IPS DF 6.9 (cell line): ENCODE measurements at places on chromosomes 16 and 17.

GRCh38 chr16:81543571-81543970 is 99.0 kb downstream of the CMIP start:
- no peak for DNase-seq

GRCh38 chr16:7272567-7273158 is 60.0 kb upstream of the RBFOX1 start:
- DNase-seq, result no peak

DNA sequence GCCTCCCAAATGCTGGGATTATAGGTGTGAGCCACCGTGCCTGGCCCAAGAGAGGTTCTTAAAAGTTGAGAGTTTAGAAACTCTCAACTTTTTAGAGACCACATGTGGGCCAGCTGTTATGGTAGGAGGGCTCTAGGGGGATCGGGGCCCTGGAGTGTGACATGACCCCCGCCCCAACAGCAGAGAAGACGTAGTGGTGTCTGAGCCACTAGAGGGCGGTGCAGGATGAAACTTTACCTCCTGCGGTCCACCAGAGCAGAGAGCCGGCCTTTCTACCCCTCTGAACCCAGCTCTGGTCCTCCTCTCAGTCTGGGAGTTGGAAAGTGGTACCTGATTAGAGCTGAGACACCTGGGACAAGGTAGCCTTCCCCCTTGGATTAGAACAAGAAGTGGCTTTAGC is 7.4 kb downstream of the CDK5RAP3 start:
- no peak for DNase-seq

GRCh38 chr16:85350973-85351372 is 238.7 kb upstream of the CIBAR2 start:
- no peak for DNase-seq

DNA sequence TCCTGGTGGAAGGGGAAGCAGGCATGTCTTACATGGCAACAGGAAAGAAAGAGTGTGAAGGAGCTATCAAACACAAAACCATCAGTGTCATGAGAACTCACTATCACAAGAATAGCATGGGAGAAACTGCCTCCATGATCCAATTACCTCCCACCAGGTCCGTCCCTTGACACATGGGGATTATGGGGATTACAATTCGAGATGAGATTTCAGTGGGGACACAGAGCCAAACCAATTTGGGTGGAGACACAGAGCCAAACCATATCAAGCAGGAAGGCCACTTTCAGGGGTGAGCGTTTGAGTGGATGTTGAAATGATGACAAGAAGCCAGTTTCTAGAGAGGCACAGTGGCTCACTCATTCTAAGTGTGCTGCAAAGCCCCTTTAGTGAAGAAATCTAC is 143.8 kb downstream of the CPPED1 start:
- no peak for DNase-seq

DNA sequence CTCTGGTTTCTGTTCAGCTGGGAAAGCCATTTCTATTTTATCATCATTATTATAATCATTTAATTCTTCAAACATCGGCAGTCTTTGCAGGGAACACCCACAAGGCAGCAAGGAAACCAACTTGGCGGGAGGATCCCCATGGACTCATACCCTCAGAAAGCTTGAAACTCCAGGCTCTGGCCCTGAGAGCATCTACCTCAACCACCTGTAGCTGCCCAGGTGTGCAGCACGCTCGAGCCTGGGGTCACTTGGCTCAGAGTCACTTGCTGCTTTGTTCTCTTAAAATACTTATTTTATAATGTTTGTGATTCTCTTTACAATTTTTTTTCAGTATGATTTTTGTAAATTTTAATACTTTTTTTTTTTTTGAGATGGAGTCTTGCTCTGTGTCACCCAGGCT is 6.8 kb upstream of the ZNF423 start:
- DNase-seq, result no peak

GRCh38 chr17:81339534-81340296 is 44.6 kb upstream of the SLC38A10 start:
- no peak for DNase-seq

GRCh38 chr16:50172195-50172922 is 19.3 kb downstream of the TENT4B start:
- no peak for DNase-seq

DNA sequence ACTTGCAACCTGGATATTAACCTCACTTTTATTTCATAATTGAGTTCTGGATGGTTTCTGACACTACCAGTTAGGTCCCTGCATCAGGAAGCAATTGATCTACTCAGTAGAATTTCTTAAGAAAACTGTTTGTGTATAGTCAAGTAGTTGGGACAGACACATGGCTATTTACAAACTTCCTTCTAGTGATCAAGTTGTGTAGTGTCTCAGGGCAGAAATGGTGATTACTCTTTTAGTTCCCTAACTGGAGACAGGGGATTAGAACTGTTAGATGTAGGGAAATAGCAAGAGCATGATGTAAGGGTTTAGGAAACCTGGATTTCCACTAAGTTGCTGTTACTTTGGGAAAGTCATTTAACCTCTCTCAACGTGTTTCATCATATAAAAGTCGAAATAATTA is 30.4 kb downstream of the TMEM100 start:
- no peak for DNase-seq

DNA sequence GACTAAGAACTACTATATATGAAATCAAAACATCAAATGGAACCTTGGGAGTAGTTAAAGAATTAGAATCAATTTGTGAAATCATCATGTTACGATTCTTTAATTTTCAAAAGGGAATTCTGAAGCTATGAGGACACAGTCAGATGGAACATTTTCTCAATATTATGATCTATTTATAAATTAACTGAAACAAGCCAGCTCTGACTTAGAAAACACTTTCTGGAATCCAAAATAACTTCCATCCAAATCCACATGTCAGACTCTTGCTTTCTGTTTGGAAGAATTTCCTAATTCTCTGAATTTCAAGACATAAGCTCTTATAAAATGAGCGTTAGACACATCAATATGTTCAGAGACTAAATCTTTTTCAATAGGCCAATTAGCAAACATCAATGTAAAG is 737.7 kb upstream of the SOX9 start:
- DNase-seq, result no peak

DNA sequence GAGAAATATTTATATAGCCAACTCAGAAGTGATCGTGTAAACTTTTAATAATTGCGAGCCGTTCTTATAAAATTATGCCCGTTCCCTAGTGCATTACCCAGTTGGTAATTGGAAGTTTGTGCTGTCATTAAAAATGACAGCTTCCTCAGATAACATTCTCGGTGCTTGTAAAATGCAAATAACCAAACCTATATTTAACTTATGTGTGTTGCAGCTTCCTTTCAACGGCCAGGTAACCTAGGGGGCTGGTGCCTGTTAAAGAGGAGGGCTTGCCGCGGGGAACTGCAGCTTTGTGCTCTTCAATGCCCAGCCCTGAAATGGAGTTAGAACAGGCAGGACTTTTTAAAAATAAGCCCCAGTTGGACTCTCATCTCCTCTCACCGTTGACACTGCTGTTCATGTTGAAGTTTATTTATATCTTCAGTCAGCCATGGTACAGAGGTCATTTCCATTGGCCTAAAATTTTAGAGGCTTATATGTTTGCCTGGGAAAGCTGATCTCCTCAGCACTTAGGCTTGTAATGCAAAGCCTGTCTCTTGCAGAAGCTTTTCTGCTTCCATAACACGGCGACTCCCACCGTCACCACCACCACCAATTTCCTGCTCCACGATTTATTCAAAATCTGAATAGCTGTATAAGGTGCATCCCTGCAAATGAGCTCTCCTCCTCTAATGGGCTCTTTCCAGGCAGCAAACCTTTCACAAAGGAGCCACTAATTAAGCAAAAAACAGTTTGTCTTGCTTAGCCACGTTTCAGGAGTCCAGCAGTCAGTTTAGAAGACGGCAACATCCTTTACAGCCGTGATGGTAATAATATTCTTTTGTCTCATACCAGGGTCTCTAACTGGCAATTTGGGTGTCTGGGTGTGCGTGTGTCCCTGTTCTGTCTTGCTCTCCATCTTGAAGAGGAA is 74.7 kb downstream of the RPA1 start:
- DNase-seq, result no peak

DNA sequence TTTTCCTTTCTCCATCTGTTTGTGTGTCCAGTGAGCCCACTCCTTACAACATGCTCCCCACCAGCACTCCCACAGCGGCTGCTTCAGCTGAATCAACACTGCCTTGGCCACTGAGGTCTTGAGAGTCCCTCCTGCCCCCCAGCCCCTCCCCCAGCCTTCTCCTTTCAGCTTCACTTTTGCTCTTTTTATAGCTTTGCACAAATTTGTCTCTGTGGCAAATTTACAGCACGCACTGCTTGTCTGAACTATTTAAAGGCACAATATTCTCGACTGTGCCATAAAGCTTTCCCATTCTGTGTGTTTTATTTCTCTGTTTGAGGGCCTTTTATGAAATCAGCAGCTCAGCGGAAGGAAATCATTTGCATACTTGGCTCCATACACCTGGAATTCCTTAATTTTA is 579.3 kb downstream of the TOX3 start:
- DNase-seq, result no peak

DNA sequence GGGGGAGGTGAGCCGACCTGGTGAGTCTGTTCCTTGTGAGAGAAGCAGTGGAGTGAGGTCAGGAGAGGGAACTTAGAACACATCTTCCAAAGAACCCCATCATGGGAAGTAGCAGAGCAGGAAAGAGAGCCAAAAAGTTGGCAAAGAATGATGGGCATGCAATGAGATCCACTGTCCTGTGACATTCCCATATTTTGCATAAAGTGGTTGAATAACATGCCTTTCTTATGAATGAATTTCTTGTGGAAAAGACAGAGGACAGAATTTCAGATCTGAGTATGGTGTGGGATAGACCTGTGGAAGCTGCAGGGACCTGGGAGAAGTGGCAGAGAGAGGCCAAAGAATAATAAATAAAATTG is 41.3 kb downstream of the TMEM100 start:
- DNase-seq, result no peak

- no peak for DNase-seq
Measured at GRCh38 chr17:13209081-13209480, 191.3 kb upstream of the ELAC2 start.

DNA sequence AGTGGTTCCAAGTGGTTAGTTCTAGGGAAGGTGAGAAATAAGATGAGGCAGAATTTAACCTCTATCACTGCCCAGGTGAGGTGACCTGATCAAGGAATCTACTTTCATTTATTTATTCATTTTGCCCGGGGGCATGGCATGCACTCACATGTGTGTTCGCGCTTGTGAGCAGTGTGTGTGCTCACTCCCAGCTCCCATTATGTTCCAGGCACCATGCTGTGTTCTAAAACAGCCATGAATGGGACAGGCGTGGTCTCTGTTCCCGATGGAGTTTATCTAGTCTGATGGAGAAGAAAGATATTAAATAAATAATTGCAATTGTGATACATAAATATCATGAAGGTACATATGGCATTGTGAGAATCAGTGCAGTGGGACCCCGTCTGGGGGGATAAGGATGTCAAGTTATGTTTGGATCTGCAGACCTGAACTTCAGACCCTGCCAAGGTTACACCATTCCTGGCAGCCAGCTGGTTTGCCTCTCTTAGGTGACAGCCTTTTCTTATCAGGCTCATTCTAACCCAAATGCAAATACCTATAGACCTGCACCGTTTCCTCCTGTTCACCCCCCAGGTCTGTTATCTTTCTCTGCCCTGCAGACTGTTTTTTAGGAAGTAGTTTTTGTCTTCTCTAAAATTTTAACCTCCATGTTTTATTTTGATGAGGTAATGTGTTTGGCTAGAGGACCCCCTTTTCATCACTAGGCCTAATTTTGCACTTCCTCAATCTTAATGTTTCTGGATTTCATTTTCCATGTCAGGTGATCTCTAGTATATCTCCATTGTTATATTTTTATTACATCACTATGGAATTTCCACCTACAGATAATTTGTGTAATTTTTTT is 11.8 kb downstream of the CYB5B start:
- no peak for DNase-seq

- DNase-seq, result no peak
Measured at GRCh38 chr16:101586-101985, 23.6 kb downstream of the MPG start.

GRCh38 chr17:75679706-75680211 is 12.6 kb downstream of the SAP30BP start:
- no peak for DNase-seq

GRCh38 chr17:20073055-20073979 is 64.2 kb downstream of the SPECC1 start:
- no peak for DNase-seq

DNA sequence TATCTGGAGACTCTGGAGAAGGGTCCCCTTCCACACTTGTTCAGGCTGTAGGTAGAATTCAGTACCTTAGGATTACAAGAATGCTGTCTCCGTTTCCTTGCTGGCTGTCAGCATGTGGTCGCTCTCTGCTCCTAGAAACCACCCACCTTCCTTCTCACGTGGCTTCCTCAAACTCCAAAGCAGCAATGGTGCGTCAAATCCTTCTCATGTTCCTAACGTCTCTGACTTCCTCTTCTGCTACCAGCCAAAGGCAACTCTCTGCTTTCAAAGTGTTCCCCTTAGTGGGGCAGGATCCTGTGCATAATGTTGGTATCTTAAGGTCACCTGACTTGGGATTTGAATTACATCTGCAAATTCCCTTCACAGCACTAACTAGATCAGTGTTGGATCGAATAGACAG is 30.9 kb upstream of the DYNLRB2 start:
- DNase-seq, result no peak

- DNase-seq, result no peak
Measured at GRCh38 chr16:84597931-84598351, 19.9 kb downstream of the COTL1 start.

- no peak for DNase-seq
Measured at GRCh38 chr16:75225092-75225491, 6.3 kb downstream of the CTRB1 start.

GRCh38 chr16:4261557-4262172 is 11.2 kb downstream of the TFAP4 start:
- no peak for DNase-seq

DNA sequence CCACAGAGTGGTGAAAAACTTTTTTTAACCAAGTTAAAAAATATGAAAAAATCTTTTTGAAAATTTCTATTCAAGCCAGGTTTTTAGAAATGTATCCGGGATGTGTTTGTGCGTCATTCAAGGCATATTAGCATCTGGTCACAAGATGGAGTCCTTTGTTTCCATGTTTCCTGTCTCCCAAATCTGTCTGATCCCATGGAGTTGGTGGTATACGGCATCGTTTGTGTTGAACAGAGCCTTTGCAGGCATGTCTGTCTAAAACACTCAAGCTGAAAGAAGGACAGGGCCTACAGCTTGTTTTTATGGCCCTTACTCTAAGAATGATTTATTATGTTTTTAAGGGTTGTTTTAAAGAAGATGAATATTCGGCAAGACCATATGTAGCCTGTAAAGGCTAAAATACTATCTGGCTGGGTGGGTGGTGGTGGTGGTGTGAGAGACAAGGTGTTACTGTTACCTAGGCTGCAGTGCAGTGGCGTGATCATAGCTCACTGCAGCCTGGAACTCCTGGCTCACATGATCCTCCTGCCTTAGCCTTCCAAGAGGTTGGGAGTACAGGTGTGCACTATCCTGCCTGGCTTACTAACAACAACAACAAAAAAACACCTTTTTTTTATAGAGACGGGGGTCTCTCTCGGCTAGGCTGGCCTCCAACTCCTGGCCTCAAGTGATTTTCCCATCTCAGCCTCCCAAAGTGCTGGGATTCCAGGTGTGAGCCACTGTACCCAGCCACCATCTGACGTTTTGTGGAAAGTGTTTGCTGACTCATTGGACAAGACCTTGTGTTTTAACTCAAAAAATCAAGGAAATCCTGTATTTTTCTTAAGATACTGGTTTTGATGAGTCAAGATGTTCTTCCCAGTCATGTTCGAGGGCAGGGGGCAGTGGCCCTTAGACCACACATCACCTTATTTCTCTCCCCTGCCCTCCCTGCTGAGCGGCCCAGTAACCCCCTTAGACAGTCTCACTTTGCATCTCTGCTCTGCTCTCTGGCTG is 52.2 kb downstream of the NDE1 start:
- no peak for DNase-seq

- no peak for DNase-seq
Measured at GRCh38 chr17:27807567-27808470, 7.5 kb upstream of the NOS2 start.
